Epithelial cell of esophagus (primary cell): ENCODE measurements at places on chromosomes 2 and 18.

DNA sequence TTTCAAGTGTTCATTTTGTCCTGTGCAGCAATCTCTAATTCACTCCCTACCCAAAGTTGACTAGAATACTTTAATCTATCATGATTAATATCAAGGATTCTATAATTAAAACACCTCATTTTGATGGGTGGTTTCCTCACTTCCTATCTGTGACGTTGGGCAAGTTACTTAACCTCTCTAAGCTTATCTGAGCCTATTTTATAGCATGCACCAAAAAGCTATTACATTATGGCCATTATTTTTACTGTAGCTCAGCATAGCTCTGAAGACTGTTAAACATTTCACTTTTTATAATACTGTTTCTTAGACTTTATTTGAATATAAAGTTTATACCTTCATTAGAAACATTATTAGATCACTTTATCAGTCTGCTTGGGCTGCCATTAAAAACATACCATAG lies 579.6 kb upstream of the NXPH2 start:
- no peak for DNase-seq

DNA sequence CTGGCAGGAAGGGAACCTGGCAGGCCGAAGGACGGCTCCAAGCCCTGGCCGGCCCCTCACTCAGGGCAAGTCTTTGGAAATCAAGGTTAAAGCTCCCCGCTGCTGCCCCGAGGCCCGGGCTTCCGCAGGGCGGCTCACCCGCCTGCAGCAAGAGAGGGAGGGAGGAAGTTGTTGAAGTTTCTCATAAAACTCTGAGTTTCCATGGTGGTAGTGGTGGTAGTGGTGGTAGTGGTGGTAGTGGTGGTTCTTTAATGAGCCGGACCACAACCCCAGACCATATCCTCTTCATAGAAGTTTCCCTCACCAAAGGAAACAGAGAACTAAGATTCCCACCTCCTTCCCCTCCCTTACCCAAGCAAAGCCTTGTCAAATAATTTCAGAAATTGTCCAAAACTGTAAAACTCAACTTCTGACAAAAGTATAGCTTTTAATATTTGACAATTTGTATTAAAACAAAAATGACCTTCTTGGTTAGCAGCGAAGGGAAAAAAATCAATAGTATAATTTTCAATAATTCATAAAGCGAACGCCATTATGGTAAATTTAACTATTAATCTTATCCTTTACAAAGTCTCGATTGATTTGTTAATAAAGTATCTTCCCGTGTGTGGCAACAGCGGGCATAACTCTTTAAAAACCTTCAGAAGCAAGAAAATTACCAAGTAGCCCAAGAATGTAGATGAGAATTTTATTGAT lies 1.5 kb upstream of the HOXD10 start:
- no peak for DNase-seq

DNA sequence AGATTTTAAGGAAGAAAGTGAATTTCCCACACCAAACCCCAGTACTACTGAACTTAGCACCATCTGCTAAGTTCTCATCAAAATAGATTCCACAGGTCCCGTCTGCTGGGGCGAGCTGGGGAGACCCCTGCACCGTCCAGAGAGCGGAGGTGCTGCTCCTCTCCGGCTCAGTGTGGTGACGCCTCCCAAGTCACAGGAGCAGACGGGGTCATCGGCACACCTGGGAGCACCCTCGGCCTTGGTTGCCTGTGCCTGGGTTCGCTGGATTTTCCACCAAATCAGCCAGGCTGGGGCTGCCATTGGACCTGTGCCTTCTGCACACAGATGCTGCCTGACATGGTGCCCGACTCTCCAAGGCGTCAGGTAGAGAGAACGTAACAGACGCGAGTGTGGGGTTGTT lies 141.3 kb downstream of the PXDN start:
- no peak for DNase-seq

DNA sequence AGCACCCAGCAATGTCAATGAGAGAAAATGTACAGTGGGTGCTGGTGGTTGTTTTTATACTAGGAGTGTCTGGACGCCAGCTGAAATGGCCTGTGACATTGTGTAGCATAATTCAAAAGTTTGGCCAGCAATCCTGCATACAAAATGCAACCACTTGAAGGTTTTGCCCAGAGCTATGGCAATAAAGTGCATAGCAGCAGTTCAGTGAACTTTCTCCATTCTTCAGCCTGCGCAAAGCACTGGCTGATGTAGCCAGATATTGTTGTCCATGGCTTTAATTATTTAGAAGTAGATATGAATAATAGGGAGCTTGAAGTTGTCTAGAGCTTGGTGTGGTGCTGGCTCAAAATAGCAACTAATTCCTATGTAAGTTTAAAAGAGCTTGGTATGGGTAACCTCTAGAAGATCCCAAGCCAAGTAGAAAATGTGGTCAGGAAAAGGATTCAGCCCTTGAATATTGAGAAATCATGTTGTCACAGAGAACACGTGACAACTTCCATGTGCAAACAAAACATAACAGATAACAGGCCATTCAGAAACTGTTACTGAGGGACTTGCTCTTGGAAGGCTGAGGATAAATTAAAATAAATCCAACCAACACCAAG lies 33.3 kb upstream of the PGAP1 start:
- peak; percentile 21 for DNase-seq

DNA sequence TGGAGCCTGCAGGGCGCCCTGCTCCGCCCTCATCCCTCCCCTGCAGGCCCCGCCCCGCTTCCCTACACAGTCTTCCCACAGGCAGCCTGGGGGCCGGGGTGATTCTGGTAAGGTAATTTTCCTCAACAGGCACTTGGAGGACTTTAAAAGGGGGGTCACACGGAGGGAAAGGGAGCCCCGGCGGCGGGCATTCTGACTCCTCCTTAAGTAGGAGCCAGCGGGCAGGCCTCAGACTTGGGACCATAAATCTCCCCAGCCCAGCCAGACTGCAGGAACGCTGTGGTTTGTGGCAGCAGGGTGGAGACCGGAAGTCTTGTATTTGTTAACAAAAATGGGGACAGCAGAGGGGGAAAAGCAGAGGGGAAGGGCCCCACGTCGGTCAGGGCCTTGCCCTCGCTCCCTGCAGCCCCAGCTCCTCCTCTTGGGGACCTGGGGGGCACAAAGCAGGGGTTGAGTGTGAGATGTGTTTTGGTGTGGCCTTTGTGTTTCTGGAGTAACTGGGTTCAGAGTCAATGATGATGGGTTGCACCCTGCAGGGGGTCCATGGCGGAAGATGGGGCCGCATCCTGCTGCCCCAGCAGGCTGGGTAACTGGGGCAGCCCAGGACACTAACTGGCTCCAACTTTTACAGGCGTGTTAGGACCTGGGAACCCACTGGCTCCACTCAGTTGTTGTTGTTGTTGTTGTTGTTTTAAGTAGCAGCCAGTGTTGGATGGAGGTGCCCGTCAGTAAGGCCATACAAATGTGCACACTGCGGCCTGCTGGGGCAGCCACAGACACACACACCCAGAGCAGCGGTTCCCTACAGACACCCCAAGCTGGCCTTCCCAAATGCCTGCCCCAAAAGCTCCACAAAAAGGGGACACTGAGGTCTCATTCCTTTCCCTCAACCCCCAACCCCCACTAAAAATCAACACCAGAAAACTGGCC lies 27.7 kb downstream of the SMAD7 start:
- peak; percentile 49 for DNase-seq

DNA sequence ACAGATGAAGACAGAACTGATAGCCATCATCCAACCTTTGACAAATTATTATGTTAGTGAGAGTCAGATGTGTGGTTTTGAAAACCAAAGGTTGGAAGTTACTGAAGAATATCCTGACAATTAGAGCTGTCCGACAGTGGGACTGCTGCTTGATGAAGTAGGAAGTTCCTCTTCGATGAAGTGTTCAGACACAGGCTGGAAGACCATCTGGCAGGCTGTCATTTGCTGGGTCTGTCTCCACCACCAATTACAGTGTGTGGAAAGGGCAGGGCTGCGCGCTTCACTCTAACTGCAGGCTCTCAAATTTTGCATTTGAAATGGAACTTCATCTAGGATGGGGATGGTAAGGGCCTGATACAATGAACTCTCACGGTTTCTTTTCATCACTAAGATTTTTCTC lies 313.8 kb downstream of the PIK3C3 start:
- DNase-seq, result no peak

DNA sequence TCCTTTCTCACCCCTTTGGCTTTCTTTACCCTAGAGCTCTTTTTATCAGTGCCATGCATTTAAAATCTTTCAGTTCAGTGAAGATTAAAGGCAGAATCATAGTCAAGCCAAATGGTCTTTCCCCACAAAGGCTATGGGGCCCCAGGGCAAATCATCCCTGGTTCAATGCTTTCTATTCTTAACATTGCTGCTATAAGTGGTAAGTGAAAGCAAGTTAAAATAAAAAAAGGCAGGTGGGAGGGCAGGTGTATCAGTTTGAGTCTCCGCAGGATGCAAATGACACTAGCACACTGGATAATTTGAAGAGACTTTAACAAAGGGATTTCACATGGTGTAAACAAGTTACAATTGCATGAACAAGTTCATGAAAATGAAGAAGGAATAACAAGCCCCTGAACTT lies 757.4 kb downstream of the SATB2 start:
- no peak for DNase-seq

DNA sequence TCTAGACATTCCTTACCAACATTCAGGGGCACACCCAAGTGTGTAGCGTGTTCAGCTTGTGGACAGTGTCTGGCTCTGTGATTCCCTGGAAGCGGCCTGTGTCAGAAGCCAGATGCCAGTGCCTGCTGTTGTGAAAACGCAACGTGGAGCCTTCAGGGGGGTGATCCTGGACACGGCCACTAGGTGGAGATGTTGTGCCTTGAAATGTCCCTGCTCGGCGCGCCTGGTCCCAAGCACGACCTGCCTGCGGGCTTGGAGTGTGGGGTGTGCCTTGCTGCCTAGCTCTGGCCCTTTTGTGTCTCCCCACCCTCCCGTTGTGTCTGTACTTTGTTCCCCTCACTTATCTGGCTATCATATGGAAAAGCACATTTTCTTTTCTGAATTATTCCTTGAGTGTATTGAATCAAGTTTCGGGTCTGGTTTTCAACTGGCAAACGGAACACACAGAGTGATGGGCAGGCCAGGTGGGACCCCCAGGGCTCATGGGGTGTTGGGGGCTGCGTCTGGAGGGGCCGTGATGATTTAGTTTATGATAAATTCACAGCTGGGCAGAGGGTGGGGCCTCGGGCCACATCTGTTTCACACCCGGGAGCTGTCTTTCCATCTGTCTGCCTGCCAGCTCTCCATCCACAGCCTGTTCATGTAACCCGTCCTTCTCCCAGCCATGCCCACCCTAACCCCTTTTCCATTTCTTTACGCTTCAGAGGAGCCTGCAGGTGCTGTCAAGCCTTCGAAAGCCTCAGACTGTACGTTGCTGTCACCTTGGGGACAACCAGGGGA lies 95.5 kb downstream of the DYSF start:
- peak; percentile 57 for DNase-seq

DNA sequence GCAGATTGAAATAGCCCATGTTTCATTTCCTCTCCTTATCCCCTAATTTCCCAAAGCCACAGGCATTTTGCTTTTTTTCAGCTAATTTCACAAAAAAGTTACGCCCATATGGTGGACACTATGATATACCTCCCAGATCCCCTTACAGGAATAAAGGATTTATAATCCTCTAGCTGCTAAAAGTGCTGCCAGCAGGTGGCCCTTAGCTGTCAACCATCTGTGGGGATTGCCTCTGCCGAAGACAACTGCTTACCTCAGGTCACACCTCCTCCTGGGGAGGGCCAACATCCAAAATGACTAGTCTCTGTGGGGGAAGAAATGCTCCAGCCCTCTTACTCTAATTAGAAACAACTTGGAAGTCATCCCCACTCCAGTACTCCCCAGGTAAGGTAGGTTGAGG lies 61.0 kb upstream of the EPB41L3 start:
- no peak for DNase-seq

DNA sequence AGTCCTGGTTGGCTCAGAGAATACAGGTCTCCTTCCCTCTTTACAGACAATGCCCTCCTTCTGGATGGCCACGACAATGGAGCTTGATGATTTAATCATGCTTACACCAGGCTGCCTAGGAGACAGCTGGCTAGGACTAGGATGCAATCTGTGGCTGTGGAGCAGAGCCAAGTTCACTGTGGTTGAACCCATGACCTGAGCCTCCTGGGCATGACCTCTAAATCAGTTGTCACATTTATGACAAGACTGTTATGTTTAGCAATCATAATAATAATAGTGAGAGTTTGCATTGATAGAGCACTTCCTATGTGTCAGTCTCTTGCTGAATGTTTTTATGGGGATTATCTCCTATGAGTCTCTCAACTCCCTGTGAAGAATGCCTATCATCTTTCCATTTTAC lies 244.1 kb downstream of the ICOS start:
- no peak for DNase-seq

GRCh38 chr2:179909845-179910734 lies 48.7 kb upstream of the ZNF385B start:
- DNase-seq, result no peak

DNA sequence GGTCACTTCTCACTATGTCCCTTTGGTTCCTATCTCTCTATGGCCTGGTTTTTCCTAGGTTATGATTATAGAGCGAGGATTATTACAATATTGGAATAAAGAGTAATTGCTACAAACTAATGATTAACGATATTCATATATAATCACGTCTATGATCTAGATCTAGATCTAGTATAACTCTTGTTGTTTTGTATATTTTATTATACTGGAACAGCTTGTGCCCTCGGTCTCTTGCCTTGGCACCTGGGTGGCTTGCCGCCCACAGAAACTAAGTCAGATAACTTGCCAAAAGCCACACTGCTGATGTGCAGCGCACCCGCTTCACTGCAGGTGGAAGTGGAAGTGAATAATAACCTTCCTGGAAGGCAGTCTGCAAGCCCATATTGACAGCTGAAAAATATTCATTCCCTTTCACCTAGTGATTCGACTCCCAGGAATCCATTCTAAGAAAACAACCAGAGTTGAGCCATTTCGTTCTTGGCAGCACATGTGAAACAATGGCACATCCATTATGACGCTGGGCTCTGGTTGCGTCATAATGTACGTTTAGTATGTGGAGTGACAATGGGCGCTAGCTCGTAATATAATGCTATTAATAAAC lies 725 bp upstream of the ANKRD53 start:
- DNase-seq, result peak; percentile 94

DNA sequence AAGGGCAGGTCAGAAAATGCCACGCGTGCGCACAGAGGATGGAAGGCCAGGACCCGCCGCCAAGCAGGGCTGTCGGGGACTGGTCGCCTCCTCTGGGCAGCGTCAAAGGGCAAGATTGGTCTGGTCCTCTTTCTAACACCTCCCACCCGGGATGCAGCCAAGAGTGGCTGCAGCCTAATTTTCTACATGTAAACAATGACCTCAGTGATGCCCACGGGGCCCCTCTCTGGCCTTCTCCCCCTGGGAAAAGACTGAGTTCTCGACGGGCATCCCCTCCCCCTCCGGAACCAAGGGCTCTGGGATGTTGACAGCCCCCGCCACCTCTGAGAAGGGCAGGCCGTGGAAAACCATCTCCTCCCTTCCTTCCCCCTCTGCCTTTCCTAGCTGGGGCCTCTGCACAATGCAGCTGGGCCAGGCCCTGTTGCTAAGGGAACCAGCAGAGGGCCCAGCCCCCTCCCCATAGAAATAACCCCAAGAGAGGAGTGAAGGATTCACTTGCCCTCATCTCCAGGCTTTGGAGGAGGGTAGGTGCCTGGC lies 80.0 kb upstream of the ZNF532 start:
- DNase-seq, result peak; percentile 10

- no peak for DNase-seq
These were observed 114.4 kb downstream of the BMPR2 start for GRCh38 chr2:202490479-202490878.
